ENCODE measurements at places on chromosomes 6 and 20.

DNA sequence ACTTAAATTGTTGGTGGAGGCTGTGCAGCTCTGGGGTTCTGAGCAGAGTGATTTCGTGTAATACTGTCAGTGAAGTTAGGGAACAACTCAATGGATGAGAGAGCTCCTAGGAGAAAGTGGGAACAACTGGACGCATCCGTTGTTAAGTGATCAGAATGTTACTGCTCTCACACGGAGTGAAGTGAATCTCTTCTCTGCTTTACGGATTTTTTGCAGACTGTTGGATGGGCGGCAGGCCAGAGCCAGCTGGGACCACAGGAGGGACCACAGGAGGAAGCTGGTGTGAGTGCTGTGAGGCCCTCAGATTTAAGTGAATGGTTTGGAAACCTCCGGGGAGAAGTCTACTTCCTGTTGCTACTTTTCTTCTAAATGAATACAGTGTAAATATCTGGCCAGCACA lies 23.7 kb upstream of the PPP1R14C start:
- no peak for DNase-seq

DNA sequence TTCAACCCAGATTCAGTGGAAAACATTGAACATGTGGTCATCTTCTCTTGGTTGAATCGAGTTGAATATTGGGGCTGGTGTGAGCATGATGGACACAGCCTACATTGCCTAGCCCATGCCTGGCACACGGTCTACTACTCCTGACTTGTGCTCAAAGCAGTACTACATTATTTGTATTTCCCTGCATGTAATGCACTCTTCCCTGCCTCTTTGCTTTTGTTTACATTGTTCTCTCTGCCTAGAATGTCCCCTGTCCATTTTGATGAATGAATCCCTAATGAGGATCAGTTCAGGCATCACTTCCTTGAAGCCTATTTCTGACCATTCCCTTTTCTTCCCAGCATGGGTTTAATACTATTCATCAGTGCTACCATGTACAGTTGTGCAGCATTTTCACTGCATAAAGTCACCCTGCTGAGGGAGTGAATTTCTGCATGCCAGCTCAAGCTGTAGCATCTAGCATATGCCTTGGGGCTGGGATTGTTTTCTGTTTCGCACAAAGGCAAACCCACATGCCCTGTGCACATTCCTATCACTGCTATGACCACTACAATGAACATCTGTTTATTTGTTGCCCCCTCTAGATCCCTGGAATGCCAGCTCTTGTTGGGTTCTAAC lies 75.3 kb upstream of the CCN6 start:
- DNase-seq, result no peak

DNA sequence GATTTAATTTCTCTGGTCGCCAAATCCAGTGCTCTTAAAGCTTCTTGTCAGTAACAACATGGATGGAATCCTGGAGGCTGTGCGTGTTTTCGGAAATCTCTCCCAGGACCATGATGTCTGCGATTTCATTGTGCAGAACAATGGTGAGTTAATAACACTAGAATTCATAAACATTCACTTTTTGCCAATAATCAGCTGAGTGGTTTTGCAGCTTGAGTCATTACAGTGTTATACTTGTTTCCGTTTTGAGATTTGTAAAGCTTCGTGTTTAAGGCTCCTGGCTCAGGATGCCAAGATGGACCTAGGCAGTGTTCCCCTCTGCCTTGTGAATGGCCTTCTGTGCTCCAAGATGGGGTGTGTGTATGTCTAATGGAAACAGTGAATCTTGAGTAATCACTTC lies 113.8 kb downstream of the ARMC2 start:
- no peak for DNase-seq

DNA sequence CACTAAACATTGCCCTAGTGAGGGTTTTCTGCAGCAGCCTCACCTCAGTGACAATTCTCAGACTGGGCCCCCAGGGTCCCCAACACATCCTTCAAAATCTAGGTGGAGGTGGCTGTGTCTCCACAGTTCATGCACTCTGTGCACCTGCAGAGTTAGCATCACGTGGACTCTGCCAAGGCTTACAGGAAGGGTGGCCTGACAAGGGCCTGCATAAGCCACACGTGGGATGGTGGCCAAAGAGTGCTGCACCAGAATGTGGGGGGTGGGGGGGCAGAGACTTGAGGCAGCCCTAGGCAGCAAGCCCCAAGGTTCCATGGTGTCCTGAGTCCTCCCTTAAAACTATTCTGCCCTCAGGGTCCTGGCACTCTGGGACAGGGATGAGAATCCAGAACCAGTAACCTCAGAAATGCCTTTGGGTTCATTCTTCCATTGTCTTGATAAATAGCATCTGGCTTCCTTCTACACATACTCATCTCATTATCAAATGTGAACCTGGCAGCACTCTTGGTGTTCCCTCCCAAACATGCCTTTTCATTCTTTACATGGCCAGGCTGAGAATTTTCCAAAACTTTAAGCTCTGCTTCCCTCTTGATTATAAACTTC lies 1.6 kb upstream of the SERPINB1 start:
- no peak for DNase-seq

DNA sequence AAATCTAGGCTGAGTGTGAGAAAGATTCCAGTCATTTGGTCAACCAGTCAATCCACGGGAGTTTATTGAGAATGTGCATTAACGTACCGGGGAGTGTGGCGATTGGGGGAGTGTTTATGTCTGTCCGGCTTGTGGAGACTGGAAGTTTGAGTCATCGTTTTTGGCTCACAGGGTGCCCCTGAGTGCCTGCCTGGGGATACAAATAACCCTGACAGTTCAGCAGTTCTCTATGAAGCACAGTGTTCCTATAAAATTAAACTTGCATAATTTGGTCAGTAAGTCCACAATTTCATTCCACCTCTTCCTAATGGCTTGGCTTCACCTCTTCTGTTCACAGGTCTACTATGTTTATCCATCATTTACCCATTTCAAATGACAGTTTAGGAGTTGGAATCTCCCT lies 72.6 kb upstream of the PLEKHG1 start:
- no peak for DNase-seq

GRCh38 chr6:108561742-108562502 lies 1.2 kb downstream of the FOXO3 start:
- DNase-seq, result no peak

DNA sequence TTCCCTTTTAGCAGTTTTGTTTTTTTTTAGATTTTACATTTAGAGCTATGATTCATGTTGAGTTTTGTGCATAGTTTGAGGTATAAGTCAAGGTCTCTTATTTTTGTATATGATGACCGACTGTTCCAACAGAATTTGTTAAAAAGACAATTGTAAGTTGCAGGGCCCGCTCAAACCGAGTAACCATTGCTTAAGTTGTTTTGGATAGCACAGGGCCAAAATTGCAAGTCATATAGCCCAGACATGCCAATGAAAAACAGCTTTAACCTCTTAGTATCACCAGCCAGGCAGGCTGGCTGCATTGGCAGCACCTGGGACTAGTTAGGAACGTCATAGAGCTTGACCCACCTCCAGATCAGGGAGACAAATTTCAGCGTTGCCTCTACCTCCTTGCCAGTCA lies 47.3 kb downstream of the PFDN4 start:
- DNase-seq, result no peak
